ENCODE measurements at places on chromosomes 6 and 20.

GRCh38 chr20:21505810-21506530 lies 7.9 kb downstream of the NKX2-2 start:
- peak; percentile 41 for DNase-seq

DNA sequence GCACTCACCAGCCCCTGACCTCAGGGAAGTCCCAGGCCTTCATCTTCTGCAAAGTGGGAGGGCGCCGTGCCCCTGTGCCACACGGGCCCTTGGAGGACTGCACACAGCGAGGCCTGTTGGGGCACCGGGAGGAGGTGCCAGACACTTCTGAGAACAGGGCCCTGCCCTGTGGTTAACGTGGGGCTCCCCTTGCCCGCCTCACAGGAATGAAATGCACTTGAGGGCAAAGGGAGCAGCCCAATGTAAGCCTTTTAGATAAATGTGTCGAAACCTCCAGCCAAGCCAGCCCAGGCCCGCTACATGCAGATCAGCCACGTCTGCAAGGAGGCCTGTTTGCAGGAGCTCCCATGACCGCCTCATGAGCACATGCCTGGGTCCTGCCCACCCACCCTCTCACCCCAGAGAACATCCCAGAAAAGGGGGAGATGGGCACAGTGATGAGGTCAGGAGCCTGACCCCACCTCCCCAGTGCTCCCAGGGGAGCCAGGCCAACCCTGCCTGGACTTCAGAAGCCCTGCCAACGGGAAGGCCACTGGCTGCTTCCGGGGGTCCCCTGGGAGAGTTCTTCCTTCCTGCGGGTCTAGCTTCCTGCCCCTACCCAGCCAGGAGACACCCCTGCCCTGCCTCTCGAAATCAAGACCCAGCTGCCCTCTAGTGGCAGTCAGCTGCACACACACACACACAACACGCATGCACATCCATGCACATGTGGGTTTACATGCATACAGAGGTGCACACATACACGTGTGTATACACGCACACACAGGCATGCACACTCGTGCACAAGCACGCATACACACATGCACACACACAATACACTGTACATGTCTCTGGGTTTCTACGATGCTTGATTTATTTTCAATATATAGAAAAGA lies 178.7 kb downstream of the TAF4 start:
- DNase-seq = no peak

GRCh38 chr20:61596687-61597330 lies 344.7 kb downstream of the CDH4 start:
- DNase-seq = no peak

DNA sequence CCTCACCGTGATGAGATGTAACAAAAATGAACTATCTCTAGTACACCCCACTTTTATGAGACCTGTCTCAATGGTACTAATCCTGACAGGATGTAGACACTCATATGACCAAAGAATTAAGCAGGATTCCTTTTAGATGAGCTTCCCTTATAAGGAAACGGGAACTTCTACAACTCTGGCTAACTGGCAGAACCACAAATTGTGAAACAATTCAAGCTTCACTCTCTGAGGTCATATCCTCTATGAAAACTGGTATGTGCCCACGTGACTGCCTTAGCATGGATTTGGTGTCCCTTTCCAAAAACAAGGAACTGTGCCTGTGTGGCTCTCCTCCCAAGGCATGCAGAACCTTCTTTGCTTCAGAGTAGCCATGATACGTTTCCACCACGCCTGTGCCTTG lies 14.1 kb upstream of the CPNE5 start:
- no peak for DNase-seq

- no peak for DNase-seq
These were observed 5.3 kb downstream of the OARD1 start for GRCh38 chr6:41066867-41067304.

GRCh38 chr6:2807342-2808090 lies 34.1 kb downstream of the SERPINB1 start:
- no peak for DNase-seq

GRCh38 chr6:130670142-130670541 lies 157.1 kb upstream of the SMLR1 start:
- no peak for DNase-seq

Measured in stimulated activated naive B cell treated with anti-CD40 and anti-IgM and Interleukin-4, amounts not matched to agents 10 μg/mL and 1 μg/mL and 100 μg/mL, for 72 hours (primary cell).